ENCODE measurements at places on chromosomes 12 and 14. TPM values are rescaled to one million over a fixed set of nuclear protein-coding genes. Genes with fewer than 3 reads are reported as not detected.

The FBXO21 gene
- total RNA-seq, result 68.3 TPM

The IFI27 gene
- total RNA-seq, result 407 TPM

The MAP3K9 gene
- 7.6 TPM for total RNA-seq

The KRT6C gene
- not detected for total RNA-seq

The CLEC2A gene
- total RNA-seq, result not detected

DNA sequence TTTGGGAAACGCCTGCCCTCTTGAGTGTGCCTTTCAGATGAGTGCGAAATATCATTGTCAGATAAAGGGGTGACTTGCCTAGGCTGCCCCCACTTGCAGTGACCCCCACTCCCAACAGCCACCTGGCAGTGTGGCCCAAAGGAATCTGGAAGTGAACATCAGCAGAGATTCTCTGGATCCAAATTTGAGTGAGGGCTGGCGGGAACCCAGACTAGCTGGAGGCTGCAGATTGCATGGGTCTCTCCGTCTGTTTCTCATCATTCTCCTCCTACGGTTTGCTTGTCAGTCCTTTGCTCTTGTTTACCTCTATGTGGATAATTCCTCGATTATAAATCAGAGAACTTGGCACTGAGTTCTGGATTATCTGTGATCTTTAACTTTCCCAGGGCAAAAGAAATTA, 280.8 kb downstream of the ZFP36L1 start:
- no peak for DNase-seq

- peak; percentile 91 for DNase-seq
Observed at GRCh38 chr14:105087963-105088811, 23.0 kb upstream of the GPR132 start.

DNA sequence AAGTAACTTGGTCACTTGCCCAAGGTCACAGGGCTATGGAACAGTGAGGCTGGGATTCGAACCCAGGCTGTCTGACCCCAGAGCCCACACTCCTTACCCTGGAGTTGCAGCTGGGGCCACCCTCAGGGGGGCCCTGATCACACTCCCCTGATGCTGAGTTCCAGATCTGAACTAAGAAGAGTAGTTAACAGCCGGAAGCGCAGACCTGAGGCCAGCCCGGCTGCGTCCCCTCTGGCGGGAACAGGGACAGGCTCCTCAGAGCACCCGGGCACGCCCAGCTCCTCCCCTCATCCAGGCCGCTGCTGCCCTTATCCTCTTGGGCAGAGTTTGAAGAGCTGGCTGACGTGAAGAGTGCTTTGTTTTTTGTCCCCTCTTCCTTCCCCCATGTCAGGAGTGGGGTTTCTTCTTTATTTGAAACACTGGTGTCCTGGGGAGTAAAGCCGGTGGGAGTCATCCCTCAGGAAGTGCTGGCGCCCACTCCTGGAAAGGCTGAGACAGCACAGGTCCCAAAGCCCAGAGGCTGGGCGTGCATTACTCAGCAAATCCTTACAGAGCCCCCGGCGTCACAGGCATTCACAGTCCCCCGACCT, 8.7 kb downstream of the PHB2 start:
- peak; percentile 88 for DNase-seq

DNA sequence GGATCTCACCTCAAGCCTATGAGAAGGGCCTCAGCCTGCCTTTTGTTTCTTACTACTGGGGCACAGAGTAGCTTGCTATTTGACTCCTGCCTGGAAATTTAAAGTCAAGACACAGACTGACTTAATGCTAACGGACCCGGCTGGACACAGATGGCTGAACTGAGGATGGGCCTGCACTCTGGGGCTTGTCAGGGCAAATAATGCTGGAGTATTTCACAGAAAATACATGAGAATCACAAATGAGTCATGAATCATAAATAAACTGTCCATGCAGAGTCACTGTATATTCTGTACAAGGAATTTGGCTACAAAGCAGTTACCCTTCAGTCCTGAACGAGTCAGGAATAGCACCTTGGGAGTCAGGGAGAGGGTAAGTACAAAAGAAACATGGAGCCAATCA, 683.2 kb upstream of the FOXG1 start:
- DNase-seq, result no peak

DNA sequence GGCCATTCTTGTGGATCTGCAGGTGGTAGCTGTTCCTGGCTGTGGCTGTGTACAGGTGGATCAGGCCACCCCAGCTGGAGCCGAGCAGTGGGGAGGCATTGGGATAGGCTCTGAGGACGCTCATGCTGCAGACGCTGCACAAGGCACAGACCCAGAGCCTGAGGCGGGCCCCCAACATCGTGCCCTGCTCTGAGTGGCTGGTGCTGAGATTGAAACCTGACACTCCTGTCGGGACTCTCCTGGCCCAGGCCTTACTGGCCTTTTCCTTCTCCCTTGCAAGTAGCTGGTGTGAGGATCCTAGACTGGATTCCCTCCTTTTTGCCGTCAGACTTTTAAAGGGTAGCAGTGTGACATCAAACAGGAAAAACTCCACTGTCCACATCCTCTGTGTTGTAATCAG, at the start of gene FGF23:
Gene FGF23, minus strand, starts transcription at position 308 of the 400 bp plus-strand sequence. Its CDS starts 130 bp downstream, at position 178.
- DNase-seq, result peak; percentile 49

- no peak for DNase-seq
Observed at GRCh38 chr12:90333939-90334338, 621.0 kb downstream of the CCER1 start.

DNA sequence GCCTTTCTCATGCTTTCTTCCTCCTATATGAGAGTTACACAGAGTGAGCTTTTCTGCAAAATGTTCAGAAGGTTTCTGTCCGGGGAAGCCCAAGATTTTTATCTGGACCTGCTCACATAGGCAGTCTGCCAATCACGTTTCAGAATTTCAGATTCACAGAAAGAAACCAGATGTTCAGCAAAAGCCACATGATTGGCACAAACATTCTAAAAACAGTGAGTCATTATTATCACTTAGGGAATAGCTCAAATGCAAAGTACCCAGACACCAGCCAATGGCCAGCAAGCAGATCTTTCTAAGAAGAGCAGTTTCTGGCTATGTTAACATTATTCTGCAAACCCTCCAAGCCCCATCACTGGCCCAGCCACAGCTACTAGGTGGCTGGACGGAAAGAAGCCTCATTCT, 1558.5 kb upstream of the TMEM132C start:
- no peak for DNase-seq

DNA sequence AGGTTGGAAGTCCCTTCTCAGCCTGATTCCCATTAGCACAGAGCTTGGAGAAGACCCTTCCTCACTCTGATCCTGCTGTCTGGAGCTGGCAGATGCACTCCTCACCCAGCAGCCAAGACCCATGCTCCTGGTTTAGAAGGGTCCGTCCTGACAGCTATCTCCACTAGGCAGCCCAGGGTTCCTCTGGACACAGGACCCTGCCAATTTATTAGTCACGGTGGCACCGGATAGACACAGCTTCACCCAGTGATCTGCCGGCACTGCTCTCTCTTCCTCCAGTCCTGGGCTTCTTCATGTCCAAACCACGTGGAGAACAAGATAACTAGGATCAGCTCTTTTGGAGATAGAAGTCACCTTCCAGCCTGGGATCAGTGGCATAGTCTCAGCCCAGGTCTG, 26.2 kb upstream of the TCL1B start:
- DNase-seq, result no peak

DNA sequence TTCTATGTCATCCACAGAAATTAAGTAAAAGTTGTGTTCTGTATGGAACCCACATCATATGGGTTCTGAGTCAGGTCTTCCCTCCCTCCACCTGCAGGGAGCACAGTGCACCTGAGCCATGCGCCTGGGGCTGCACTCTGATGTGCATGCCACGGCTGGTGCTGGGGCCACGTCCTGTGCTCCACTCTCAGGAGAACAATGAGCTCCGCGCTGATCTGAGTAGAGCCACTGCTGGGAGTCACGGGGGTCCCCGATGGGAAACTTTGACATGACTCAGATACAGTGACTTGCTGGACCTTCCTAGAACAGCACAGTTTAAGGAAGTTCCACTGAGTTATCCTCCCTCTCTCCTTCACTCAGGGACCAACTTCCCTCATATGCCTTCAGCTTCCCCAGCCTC, 683.4 kb downstream of the TMEM121 start:
- DNase-seq, result peak; percentile 40

GRCh38 chr12:92539976-92540781, 162.6 kb upstream of the PLEKHG7 start:
- DNase-seq, result no peak

- DNase-seq, result no peak
Observed at GRCh38 chr12:49901986-49902385, 1.7 kb downstream of the FAIM2 start.

GRCh38 chr14:73884438-73885190, 2.0 kb upstream of the ZNF410 start:
- DNase-seq, result no peak

- DNase-seq, result no peak
Observed at GRCh38 chr14:97771340-97772045, 974.3 kb downstream of the VRK1 start.

DNA sequence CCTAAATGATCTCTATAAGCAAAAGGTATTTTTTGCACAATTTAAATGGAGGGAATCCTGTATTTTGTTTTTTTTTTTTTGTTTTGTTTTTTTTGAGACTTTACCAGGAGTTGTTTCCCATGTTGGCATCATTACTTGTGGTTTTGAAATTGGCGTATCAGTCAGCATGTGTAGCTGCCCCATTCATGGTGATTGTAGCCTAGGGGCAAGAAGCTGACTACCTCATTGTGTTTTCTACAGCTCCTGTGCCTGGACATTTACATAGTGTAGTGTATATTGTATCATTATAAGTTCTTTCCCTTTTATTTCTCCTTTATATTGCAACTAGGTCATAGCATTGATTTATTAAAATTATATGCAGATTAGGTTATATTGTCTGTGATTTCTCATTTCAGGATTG, 24.5 kb downstream of the SAMD4A start:
- no peak for DNase-seq

DNA sequence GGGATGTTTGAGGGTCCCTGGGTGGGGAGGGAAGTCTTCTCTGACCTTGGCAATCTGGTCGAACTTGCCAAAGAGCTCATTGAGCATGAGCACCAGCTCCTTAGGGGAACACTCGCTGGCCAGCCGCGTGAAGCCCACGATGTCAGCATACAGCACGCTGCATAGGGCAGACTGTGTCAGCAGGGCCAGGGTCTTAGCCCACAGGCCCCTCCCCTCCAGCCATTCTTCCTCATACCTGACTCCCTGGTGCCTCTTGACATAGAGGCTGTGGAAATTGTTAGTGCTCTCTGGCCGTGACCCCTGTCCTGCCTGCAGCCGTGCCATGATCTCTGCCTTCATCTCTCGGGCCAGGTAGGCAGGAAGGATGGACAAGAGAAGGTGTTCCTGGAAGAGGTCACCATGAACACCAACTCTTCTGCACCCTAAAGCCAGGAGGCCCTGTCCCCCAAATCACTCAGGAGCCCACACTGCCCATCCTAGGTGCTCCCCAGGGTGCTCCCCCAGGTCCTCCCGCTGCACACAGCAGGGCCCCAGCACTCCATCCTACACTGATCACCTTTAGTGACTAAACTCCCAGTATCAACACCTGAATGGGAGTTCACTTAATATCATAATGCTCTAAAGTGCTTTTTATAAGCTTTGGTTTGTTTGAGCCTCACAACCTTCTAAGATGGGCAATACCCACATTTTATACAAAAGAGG, 3.7 kb downstream of the ADCY4 start:
- DNase-seq, result no peak

- peak; percentile 78 for DNase-seq
Observed at GRCh38 chr12:916240-916639, 33.3 kb downstream of the RAD52 start.

GRCh38 chr12:6423267-6424007, 21.3 kb upstream of the CD27 start:
- no peak for DNase-seq

DNA sequence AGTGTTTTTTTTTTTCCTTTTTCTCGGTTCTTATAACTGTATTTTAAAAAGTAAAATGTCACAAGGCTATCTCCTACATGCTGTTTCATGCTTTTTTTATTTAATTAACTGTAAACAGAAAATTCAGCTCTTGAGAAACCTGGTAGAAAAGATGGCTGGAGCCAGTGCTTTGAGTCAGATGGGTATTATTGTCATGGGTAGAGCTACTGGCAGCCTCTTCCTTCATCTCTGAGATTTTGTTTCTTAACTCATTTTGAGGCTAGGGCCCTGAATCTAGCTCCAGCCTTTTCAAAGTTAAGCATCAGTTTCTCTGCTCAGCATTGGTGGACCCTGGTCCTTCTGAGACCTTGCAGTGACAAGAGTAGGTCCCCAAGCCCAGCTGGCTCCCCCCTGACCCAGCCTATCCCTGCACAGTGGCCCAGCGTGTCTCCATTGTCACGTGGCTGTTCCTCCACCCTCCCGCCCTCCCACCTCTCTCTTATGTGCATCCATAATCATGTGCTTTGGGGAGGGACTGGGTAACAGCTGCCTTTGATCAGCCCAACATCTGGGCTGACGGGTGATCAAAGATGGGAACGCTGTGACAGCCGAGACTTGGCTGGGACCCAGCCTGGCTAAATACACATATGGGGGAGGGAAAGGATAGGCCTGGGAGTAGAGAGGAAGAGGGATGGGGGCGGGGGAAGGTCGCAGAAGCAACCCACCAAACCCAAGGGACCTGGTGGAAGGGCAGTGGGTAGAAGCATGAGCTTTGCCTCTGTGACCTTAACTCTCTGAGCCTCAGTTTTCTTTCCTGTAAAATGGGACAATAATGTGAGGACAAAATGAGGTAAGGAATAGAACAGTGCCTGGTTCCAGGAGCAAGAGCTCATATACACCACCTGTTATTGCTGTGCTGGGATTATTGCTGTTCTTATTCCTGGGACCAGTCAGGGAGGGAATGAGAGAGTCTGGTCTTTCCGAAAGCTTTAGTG, 24.4 kb upstream of the RBM19 start:
- no peak for DNase-seq

DNA sequence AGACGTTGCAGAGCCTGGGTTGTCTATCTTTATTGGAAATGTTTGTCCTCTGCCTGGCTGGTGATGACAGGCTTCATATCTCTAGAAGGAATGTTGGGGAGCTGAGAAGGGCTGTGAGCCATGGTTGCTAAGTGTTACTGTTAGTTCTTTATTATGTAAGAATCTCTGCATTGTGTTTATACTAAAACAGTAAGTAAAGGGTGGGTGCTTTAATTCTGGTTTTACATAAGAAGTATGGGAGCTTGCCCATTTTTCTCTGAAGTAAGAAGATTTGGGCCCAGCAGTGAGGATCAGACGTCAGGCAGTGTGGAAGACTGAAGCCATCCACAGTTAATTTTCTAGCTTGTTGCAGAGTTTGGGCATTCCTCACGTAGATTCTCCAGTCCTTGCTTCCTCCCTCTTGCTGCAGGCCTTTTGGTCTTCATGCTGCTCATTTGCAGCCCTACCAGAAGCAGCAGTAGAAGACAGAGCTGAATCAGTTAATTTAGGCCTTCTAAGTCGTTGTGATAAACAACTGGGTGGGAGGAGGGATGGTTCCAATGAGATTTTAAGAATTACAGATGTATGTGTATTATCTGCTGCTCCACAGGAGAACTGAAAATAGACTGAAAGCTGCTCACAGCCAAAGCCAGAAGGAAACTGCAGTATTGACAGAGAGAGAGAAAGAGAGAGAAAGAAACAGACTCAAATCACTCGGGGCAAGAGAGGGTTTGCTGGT, 21.4 kb downstream of the WNT5B start:
- no peak for DNase-seq

Measured in upper lobe of left lung (tissue), 6 donors.